ENCODE measurements at places on chromosomes 3 and 15.

- DNase-seq: no peak
Observed at GRCh38 chr3:4986175-4986781, 7.0 kb downstream of the BHLHE40 start.

- no peak for DNase-seq
Observed at GRCh38 chr3:172465281-172465680, 17.0 kb upstream of the GHSR start.

DNA sequence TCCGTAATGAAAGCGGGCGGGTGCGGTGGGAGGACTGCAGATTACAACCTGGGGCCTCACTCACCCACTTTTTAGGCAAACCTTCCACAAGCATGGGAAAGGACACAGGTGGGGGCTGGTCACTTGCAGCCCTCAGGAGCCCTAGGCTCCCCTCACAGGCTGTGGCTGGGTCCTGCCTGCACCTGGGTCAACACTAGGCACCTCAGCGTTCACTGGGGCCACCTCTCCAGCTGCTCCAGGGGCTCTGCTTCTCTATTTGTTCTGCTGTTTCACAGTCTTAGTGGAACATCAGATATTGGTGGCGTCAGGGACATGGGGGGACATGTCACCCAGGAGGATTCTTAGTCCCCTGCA lies 30.1 kb upstream of the TMEM115 start:
- DNase-seq: no peak

- no peak for DNase-seq
Observed at GRCh38 chr15:92123962-92124656, 269.6 kb upstream of the ST8SIA2 start.

DNA sequence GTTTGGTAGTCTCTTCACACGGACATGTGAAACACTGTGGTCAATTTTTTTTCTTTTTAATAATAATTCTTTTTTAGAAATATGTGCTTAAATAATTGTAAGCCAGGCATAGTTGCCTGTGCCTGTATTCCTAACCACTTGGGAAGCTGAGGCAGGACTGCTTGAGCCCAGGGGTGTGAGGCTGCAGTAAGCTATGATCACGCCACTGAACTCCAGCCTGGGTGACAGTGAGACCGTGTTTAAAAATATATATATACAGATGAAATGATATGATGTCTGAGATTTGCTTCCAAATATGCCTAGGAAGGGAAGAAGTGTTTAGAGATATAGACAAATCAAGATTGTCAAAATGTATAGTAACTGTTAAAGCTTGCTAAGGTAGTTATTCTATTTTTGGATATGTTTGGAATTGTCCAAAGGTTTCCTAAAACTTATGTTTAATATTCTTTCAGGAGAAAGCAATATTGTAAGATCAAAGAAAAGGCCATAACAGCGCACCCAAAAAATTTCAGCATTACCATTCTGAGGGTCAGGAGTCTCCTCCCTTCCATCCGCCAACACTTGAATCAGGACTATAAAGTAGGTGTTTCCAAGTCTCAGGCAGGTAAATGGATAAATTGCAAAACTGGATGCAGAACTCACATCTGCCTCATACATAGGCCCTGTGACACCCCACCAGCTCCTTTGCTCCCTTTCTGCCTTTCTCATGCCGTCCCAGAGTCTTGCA lies 532 bp upstream of the SELENOT start:
- no peak for DNase-seq

DNA sequence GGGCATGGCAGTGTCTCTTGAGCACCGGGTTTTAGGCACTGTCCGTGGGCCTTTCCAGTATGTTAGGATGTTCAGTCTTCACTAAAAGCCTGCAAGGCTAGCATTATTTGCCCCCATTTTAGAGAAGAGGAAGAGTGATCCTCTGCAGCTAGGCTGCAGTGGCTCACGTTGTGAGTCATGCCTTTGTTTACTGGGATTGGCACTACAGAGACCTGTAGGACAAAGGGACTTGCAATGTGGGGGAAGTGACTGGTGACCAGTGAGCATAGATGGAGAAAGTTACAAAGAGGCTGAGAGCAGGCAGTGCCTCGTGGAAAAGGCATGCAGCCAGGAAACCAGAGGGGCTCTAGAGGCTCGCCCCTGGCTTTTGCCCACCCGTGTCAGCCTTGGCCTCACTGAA lies 26.8 kb upstream of the CPNE9 start:
- DNase-seq: no peak

GRCh38 chr3:78917536-78917935 lies 850.3 kb downstream of the ROBO1 start:
- no peak for DNase-seq

DNA sequence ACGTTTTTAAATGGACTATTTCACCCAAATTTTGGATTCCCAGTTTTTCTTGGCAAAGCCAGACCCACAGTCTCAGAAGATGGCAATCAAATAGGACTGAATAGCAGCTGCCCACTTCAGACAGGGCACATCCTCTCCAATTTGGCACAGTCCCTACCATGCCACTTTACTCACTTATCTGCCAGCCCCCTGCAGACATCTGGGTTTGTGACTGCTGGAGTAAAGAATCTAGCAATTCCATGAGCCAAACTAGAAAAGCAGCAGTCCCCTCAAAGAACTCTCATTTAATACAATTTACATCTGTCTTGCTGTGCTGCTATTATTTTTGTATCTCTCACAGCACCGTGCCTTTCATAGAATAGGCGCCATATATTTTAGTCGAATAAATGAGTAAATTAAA lies 16.0 kb upstream of the LRRN1 start:
- DNase-seq: no peak

- no peak for DNase-seq
Observed at GRCh38 chr3:151423091-151423490, 37.8 kb downstream of the IGSF10 start.

- DNase-seq: no peak
Observed at GRCh38 chr3:197775317-197775716, 15.7 kb upstream of the LRCH3 start.

DNA sequence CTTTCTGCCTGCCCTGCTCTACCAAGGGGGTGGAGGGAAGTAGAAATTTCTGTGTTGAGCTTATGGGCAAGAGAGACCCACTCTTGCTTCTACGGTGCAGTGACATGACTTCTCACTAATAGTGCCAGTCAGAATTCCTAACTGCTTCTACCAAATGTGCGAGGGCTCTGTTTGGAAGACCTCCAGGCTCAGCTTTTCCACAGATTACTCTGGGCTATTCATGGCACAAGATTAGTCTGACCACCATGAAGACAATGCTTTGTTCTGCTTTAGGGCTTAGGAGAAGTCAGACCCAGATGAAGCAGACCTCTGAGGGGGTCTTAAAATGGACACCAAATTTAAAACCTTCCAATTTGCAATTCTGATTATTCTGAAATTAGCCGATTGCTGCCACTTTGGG lies 195.9 kb upstream of the TBC1D5 start:
- no peak for DNase-seq

DNA sequence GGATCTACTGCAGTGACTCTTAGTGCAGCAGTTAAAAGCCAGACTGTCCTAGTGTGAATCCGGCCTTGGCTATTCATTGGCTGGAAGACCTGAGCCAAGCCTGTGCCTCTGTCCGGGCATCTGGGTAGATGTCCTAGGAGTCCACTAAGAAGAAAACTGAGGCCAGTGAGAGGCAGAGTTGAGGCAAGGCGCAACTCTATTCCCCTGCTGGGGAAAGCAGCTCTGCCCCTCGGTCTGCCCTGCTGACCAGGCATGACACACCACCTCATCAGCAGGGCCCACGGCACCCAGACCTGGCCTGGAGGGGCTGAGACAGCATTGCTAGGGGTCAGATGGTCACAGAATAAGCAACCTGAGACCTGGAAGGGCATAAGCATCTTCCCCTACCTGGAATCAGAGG lies 46.7 kb upstream of the ABHD2 start:
- no peak for DNase-seq

- no peak for DNase-seq
Observed at GRCh38 chr15:85035980-85036379, 54.3 kb downstream of the PDE8A start.

- no peak for DNase-seq
Observed at GRCh38 chr15:66833803-66834202, 131.8 kb downstream of the SMAD6 start.

GRCh38 chr3:190076601-190077394 lies 43.9 kb downstream of the P3H2 start:
- DNase-seq: no peak

GRCh38 chr3:107845380-107846278 lies 245.2 kb downstream of the CD47 start:
- no peak for DNase-seq

DNA sequence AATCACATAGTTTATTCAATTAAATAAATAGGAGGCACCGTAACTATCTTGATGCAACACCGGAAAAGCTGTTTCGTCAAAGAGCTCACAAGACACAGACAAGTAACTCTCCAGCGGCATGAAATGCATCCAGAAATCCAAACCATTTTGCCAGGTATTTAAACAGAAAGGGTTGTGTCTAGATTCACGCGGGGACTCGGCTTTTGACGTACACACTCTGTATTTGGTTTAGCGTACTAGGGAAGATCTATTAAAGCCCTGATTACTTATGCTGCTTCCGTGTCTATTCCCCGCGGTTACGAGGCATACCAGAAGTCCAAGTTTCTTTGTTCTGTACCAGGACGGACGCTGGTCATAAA lies 718 bp downstream of the BNIP2 start:
- no peak for DNase-seq

DNA sequence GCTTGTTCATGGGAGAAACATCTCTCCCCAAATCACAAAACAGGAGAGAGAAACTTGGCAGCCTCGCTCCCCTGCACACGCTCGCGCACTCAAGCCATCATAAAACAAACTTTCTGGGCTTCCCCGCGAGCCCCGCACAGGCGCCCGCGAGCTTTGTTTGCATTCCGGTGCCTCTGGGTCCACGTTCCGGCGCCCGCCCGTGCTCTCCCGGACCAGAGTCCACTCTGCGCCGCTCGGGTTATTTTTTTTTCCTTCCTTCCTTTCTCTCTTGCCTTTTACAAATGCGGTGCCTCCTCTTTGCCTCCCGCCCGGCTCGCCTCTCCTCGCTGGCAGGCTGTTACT lies 363 bp downstream of the MAGI1 start:
- DNase-seq: no peak

GRCh38 chr3:25086721-25087120 lies 341.3 kb upstream of the RARB start:
- DNase-seq: no peak

GRCh38 chr3:187550446-187550845 lies 119.7 kb downstream of the SST start:
- DNase-seq: no peak

DNA sequence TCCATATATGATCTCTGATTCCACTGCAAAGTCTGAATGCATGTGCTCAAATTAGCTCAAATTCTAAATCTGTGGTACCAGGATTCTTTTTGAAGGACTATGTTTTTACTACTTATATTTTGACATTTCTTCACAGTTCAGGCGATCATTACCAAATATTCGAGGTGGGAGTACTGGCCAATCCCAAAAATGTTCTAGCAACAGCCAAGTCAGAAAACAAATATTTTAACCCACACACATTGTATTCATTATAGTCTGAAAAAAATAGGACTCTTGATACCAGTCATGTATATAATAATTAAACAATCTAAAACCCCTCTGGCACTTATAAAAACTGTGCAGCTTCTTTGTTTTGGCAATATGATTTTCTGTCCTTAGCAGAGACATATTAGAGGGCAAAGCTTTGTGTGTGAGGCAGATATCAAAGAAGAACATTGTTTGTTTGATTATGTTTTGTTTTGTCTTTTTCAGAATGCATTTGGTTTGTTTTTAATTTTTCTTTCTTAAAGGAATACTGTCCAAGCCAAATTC lies 37.4 kb downstream of the FGF7 start:
- no peak for DNase-seq

DNA sequence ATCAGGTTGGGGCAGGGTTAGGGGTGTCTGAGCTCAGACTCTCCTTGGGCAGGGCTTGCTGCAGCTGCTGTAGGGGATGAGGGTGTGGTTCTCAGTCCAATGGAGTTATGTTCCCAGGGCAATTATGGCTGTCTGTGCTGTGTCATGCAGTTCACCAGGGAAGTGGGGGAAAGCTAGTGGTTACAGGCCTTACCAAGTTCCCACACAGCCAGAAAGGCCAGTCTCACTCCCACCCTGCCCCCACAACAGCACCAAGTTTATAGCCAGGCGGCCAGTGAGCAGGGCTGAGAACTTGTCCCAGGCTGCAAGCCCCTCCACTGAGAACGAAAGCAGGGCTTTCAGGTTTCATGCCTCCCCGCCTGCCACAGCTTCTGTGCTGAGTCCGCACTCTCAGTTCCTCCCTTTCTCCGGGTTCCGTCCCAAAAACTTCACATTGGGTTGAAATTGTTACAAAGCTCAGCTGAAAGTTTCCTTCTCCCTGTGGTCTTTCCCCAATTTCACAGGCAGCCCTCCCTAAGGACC lies 19.6 kb upstream of the CPOX start:
- DNase-seq: no peak

DNA sequence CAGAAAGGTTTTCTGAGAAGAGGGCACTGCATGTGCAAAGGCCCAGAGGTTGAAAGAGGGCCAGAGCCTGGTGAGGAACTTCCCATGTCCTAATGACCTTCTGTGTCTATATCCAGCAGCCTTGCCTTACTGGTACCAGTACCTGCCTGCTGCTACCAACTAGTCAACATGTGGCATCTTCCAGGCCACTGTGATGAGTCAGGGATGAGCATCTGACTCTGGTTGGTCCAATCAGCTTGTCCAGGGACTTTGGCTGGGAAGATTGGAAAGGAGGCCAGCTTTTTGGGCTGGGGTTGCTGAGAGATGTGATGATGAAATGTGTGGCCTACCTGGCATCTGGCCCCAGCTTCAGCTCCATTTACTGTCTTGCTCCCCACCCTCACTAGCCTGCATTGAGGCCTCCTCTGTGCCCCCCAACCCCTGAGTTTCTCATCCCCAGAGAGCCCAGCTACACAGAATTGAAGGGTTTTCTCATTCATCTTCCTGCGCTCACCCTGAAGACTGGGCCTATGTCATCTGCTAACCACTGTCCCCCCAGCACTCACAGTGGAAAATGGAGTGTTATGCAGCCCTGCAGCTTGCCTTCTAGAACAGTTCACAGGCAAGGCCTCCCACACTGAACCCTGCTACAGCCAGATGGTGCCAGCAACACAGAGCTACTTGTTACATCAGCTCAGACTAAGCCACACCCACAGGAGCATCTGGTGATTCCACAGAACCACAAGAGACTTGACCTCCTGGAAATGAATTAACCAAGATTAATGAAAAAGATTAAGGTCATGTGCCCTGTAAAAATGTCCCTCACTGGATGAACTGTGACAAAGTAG lies 1.3 kb upstream of the TWF2 start:
- peak; percentile 46 for DNase-seq

GRCh38 chr3:11059799-11060115 lies 67.2 kb downstream of the SLC6A1 start:
- DNase-seq: no peak

All from CD4-positive, alpha-beta T cell (primary cell).